ENCODE measurements at places on chromosomes 7 and 10.

DNA sequence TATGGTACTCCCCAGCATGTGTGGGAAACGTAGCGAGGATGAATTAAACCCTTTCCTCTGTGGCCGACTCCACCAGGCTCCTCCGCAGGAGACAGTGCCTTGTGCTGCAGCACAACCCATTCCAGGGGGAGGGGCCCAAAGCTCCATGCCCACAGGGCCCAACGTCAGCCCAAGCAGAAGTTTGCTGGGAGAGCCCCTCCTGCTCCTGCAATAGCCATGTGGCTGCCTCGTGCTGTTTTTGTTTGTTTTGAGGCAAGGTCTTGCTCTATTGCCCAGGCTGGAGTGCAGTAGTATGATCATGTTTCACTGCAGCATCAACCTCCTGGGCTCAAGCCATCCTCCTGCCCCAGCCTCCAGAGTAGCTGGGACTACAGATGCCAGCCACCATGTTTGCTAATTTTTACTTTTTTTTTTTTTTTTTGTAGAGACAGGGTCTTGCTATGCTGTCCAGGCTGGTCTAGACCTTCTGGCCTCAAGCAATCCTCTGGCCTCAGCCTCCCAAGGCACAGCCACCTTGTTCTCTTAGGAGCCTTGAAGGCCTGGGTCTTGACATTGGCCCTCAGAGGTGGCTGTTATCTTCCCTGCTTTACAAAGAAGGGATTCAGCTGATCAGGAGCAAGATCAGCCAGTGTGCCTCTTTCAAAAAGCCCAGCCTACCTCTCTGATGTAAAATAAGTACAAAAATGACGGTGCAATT lies 102.8 kb downstream of the DYNC2I1 start:
- no peak for DNase-seq

- DNase-seq = peak; percentile 70
Observed at GRCh38 chr10:103678178-103678526, 177.2 kb downstream of the SH3PXD2A start.

DNA sequence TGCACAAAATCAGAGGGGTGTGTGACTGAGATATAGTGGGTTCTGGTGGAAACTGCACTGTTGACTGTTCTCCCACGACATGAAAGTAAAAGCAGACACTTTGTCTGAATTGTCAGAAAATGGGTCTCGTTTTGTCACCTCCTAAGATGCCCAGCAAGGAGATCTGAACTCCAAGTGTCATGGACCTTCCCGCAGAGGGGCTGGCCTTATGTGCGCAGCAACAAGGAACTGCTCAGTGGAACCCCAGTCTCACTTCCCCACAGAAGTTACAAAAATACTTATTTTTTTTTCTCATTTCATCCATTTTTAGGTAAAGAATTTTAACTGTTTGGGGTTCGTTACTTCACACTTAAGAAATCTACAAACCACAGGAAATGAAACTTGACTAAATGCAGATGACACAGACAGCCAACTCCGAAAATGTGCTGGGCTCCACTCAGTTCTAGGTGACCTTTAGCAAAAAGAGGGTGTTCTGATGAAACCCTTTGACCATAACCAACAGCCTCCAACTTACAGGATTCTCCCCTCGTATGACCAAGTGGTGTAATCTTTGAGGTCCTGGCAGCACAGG lies 115.0 kb downstream of the FAM107B start:
- no peak for DNase-seq

- no peak for DNase-seq
Observed at GRCh38 chr7:151756076-151756731, 120.7 kb downstream of the PRKAG2 start.

DNA sequence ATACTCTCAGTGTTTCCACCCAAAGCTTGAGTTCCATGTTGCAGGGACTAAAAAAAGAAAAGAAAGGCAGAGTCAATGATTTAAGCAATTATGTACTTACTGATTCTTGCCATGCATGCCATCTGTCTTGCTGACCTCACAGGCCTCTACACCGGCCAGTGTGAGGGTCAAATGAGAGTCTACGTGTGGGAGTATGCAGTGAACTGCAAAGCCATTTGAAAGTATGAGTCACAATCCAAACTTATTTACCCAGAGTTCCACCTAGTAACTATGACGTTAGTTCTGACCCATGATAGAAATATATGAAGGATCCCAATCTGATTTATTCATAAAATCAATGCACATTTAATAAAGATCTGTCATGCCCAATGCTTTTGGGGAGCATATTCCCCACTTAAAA lies 26.5 kb downstream of the PDE1C start:
- DNase-seq = peak; percentile 92

DNA sequence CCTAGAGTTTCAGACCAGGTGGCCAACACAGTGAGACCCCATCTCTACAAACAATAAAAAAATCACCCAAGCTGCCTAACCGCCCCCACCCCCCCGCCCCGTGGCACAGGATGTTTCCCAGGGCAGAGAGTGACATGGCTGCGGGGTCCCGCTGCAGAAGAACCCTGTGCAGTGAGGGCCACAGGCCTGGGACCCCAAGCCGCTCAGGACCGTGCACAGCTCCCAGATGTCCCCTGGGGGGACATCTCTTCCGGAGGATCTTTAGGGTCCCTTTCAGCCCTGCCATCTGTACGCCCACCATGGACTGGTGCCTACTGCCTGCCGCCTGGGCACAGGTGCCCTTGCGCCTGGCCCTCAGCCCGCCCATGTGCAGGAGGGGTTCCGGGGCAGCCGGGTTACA lies 373.6 kb downstream of the DNAJB6 start:
- no peak for DNase-seq

Data from DMS53 (cell line).